ENCODE measurements at places on chromosomes 7 and 10.

GRCh38 chr10:52654201-52654600, 118.4 kb downstream of the MBL2 start:
- no peak for DNase-seq

DNA sequence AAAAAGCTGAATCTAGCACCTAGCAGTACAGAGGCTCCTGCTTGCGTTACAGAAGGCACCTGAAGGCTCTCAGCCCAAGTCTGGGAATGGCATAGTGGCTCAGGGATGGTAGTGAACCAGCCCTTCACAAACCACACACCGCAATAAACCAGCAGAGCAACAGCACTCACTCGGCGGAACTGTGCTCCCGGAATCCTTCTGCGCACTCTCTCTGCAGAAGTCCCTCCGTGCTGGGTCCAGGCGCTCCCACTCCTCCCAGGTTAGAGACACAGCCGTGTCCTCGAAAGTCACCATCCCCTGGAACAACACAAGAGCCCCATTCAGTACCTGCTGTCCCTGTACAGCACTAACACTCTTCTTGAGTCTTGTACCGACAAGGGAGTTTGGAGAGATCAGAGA, 1.5 kb downstream of the ZNF394 start:
- DNase-seq: no peak

- no peak for DNase-seq
Observed at GRCh38 chr7:122402235-122402634, 97.7 kb upstream of the FEZF1 start.

DNA sequence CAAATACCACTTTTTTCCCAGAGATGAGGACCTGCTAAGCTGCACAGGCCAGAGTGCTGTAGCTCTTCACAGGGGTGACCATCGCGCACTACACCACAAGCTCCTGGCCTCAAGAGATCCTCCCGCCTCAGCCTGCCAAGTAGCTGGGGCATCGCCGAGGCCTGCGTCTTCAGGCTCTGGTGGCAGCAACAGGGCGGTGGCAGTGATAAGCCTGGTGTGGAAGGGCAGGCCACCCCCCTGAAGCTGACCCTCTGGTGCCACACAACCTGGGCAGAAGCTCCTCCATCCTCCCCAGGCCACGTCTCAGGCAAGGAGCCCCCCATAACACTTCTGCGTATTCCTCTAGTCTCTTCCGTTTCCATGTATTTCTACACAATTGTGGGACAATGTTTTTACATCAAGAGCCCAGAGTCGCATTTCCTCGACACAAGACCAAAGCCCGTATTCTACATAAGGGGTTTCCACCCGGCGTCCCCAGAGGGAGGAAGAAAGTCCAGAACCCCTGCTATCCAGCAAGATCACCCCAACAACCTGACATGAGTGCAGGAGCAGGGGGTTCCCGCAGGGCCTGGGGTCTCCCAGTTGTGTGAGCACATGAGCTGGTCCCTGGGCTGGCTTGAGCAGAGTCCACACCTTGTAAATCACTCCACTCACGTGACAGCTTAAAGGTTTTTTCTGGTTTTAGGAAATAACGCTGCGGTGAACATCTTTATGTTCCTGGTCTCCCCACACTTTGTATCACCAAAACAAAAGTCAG, 37.6 kb upstream of the NCAPG2 start:
- DNase-seq: no peak

- DNase-seq: no peak
Observed at GRCh38 chr7:151600331-151600730, 80.6 kb upstream of the RHEB start.

GRCh38 chr7:81865754-81866153, 95.9 kb upstream of the HGF start:
- DNase-seq: no peak

DNA sequence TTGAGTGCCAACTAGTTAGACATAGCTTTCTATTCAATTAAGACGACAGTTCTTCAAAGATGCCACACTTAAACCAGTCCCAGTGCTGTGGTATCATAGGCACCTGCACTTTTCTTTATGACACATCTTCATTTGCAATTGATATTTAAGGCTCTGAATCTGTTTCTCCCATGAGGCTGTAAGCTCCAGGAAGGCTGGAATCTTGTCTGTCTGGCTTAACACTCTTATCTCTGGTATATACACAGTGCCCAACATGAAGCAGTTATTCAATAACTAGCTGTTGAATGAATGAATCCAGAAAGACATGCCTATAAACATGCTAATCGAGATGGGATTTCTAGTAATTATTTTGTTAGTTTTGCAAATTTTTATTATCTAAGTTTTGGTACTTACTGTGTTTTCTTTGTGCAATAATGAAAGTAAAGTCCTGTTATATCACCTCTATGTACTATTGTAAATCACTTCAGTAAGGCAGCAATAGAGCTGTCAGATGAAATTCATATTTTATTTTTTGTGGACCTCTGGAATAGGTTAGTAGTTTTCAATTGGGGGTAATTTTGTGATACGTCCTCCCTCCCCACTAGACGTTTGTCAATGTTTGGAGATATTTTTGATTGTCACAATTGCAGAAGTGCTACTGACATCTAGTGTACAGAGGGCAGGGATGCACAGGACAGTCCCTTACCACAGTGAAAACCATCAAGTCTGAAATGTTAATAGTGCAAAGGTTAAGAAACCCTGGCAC, 51.3 kb upstream of the STEAP4 start:
- no peak for DNase-seq

DNA sequence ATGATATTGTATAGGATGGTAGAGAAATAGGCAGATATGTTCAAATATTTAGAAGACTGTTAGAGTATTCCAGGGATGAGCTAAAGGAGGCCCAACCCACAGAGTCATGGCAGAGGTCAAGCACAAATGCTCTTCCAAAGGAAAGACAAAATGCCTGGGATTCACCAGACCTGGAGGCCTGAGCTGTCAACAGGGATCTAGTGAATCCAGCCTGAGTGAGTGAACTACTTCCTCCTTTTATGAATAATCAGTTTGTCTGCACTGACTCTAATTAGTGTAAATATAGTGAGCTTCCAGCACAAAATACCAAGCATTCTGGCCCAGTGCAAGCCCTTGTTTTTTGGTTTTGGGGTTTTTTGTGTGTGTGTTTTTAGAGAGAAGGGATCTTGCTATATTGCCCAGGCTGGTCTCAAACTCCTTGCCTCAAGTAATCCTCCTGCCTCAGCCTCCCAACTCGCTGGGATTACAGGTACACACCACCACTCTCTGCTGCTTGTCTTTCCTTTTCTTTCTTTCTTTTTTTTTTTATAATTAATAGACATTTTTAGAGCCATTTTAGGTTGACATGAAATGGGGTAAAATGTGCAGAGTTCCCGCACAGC, 244.4 kb downstream of the SKIDA1 start:
- DNase-seq: no peak

GRCh38 chr7:141333459-141333858, 217.8 kb upstream of the AGK start:
- no peak for DNase-seq

DNA sequence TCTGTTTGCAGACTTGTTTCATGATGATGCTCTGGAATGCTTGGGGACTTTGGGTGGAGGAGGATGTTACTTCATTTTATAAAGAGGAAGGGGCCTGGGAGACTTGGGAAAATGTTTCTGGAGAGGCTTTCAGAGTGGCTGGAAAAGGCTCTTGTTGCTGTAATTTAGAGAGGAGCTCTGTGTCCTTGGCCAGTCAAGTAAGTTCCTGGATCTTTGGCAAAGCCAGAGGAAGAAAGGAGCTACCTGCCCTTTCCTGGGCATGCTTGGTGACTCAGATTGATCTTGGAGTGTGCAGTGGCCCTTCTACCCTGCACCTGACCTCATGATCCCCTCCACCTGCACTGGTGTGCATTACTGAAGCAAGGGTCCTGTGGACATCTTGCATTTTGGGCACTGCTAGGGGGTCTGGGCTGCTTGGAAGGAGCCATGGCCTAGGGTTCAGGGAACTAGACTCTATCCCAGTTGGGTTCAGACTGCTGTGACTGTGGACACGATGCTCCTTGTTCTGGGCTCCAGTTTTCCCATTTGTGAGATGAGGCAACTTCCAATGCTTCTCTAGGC, 56.1 kb downstream of the ADCYAP1R1 start:
- DNase-seq: no peak

GRCh38 chr7:17943006-17943405, 2.7 kb upstream of the SNX13 start:
- DNase-seq: no peak

DNA sequence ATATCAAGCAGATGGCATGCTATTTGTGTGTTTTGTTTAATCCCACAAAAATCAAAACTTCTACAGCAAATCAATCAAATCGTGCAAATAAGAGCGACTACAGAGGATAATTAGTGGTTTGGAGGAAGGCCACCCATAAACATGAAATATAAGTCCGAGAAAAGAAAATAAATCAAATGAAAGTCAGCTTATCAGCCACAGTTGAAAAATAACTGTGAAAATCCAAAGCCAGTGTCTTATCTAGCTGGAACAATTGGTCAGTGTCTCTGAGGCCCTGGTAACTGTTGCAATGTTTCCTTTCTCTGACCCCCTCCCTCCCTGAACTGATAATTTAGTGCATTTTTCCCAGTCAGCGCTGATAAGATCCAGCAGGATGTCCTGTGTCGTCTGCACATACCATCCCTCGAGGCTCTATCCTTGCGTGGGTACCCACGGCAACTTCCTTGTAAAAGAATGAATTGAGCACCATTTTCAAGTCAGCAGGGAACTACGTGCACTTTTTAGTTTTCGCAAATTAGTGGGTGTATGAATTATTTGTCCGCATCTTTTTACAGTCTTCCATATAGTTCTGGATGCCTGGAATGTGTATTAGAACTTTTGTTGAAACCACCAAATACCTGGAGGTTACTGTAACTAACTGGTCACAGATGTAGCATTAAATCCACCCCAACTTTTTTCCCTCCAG, 10.8 kb upstream of the JCAD start:
- DNase-seq: no peak

DNA sequence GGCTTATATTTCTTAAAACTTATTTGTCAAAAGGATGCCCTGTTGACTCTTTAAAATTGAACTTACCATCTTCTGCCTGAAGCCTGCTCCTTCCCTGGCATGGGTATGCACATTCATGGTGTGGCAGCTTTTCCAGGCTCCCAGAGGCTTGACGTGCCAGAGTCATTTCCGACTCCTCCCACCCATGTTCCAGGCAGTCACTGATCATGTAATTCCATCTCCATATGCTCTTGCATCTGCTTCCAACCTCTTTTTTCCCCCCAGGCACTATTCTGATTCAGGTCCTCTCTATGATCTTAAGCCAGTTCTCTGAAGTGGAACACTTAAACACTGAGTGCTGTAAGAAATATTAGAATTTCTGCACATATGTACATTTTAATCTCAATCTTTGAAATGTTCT, 82.2 kb downstream of the CFAP58 start:
- peak; percentile 21 for DNase-seq

- no peak for DNase-seq
Observed at GRCh38 chr10:79018521-79019011, 50.2 kb upstream of the ZMIZ1 start.

DNA sequence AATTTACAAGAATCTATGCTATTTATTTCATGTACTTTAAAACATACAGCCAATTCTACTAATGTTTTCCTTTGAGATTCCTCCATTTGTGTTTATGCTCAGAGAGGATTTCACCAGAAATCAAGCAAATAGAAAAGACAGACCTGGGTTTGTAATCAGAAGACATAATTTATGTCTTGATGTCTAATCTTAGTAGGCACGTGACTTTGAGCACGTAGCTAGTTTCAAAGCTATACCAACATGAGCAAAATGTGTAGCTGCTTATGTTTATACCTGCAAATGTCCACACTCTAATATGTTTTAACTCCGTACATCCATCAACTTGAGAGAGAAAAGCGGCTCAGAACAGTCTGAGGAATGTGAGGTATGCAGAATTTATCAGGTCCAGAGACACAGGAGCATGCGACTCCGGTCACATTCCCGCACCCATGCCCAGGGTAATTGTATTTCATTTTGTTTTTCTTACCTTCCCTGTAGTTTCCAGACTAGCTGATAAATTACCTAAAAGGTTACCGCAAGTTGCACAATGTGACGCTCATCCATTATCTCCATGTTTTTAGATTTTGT, 40.0 kb downstream of the SVOPL start:
- DNase-seq: no peak

DNA sequence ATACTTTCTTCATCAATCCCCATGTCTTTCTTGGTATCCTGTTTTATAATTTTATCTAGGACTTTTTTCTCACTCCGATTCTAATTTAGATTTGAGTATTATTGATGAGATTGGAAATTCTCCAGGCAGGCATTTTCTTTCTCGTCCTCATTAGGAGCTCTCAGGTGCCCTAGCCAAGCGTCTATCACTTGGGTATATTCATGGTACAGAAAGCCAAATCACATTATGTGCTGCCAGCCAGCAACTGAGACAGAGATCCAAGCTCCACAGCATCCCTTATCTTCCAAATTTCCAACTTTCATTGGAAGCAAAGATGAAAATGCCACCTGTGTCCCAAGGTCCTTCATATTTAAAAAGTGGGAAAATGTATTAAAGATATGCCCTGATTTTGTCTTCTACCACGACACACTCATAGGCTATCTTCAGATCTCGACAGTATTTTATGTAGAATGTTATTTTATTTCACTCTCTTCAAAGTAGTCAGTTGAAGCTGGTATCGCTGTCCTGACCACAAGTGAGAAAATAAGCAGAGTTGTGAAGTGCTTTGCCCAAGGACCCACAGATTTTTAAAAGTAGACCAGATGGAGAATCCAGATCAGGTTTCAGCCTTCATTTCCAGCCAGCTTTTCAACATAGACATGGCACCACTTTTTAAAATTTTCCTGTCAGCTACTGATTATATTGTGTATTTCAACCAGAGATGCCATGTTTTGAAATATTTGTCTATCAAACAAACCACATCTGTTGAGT, 773.4 kb downstream of the CNTNAP2 start:
- no peak for DNase-seq

GRCh38 chr7:30973292-30973691, 9.5 kb downstream of the GHRHR start:
- DNase-seq: no peak

GRCh38 chr10:84261236-84261915, 16.5 kb downstream of the RGR start:
- no peak for DNase-seq

GRCh38 chr7:114936471-114936870, 14.6 kb downstream of the MDFIC start:
- no peak for DNase-seq
